ENCODE measurements at places on chromosomes 6 and 20.

DNA sequence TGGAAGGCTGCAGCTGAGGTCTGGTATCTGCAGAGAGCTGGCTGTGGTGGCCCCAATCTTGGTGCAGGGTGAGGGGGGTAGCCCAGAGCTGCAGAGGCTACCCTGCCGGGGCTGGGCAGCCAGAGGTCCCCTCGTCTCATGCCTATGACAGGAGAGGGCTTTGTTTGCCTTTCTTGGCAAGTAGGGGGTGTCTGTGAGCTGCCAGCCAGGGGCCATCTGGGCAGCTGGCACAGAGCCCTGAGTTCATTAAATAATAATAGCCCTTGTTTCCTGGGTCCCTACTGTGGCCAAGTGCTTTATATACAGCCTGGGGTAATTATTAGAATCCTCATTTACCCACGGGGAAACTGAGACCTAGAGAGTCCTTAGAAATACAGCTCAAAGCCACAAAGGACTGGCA lies 66.6 kb downstream of the EZR start:
- no peak for DNase-seq

DNA sequence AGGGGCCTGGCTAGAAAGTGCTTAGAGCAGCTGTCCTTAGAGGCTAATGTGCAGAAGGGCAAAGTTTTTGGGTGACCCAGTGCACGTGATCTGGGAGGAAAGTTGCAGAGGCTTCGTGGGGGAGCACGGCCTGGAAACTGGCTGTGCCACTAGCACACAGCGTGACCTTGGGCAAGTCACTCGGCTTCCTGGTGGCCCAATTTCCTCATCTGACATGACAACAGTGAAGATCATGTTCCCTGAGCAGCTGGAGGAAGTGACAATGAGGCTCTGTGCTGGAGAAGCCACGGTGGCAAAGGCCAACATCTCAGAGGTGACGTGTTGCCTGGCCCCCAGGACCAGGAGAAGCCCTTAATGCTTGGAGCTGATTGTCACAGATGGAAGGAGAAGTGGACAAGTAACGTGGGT lies 99.5 kb downstream of the FOXC1 start:
- DNase-seq: no peak

DNA sequence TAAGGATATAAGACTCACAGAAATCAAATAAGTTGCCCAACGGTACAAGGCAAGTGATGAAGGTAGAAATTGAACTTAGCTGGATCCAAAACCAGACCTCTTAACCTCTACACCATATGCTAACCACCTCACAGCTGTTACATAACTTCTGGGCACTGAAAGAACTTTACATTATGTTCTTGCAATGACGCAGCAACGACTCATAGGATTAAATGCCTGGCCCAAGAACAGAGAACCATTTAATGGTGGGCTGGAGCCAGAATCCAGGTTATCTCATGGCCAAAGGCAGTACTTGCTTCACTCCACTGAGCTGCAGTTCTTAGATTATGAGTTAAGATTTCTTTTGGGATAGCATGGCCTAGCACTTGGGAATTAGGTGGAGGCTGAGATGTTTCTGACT lies 4.4 kb downstream of the TRMT6 start:
- no peak for DNase-seq

DNA sequence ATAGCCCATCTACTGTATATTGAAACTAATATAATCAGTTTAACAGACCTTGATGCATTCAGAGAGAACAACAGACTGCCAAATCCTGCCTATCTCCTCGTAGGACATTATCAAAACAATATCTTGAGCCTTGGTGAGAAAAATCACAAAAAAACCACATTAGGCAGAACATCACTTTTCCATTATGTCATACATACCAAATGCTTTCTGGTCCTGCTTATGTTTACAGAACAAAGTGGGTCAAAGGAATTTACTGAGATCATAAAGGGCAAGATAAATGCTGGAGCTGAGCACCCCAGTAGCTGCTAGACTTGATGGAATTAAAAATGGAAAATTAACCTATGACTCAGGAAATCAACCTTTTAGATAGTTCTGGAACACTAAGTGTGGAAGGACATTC lies 195.3 kb upstream of the KCNK16 start:
- DNase-seq: no peak

DNA sequence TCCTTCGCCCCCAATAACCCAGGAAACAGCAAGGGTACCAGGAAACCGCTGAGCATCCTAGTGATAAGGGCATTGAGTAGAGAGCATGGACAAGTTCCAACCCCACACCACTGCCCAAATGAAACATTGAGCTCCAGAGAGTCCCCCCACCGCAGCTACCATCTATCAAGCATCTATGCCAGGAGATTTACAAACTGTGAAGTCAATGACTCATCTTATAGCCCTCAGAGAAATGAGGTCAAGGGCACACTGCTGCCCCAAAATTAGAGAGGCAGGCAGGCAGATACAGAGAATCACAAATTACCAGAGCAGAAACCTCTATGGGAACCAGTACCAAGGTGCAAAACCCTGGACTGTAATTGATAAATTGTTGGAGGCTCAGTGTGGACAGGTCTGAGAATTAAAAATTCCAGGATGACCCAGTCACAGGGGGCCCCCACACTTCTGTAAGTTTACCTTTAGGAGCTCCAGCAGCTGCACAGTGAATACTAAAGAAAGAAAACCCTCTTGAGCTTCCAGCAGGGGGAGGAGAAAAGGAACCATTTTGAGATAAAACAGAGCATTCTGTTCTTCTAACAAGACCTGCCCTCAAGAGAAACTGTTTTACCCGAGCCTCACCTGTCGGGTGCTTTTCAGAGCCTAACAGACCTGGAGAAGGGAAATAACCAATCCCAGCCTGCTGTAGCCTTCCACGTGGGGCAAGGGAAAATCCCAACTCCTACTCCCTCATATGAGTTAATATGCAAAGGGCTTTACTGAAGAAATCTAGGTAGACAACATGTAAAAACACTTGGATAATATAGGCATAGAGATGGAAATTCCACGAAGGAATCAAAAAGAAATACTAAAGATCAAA lies 118.0 kb upstream of the ARID1B start:
- DNase-seq: no peak

DNA sequence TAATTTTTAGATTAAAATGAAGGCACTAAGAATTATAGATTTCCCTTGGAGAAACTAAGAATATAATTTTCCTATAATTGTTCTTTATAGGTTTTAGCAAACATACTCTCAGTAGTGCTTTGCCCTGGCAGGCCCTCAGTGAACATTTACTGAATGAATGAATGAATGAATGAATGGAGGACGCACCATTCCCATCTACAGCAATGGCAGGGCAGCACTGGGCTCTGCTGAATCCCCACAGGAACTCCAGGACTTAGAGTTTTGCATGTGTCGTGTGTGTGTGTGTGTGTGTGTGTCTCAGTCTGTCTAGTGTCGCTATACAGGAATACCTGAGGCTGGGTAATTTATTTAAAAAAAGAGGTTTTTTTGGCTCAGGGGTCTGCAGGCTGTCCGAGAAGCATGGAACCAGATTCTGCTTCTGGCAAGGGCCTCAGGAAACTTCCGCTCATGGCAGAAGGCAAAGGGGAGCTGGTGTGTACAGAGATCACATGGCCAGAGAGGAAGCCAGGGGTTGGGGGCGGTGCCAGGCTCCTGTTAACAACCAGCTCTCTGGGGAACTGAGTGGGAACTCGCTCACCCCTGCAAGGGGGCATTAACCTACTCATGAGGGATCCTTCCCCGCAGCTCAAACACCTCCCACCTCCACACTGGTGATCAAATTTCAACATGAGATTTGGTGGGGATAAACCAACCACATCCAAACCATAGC lies 20.1 kb downstream of the RNASET2 start:
- no peak for DNase-seq

GRCh38 chr6:144675231-144675861 lies 390.2 kb downstream of the UTRN start:
- no peak for DNase-seq

DNA sequence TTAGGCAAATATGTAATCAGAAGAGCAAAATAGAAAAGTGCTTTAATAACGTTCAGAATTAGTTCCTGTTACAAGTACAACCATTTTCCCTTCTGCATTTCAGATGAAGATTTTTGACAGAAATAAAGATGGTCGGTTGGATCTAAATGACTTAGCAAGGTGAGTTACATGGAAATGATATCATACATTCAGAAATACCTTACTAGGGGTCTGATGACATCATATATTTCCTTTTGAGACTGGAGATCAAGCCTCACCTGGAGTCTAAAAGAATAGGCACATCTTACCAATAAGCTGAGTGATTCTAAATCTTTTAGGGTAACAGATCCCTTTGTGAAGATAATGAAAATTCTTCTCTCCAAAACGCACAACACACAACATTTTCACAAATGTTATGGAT lies 29.8 kb downstream of the SCGN start:
- DNase-seq: no peak

DNA sequence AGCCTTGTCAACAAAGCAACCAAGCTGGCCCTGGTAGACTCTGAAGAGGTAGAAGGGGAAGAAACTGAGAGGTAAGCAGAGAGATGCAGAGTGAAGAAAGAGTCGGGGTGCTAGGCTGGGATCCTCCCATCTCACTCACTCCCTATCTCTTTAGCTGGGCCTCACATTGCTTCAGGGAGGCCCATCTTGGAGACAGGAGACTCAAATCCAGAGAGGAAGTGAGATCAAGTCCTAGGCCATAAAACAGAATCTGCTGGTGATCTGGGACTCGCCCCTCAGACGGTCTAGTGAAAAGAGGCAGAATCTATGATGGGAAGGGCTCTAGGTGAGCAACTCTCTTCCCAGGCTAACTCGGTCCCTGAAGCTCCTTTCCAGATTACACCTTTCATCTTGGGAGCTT lies 659 bp upstream of the GUCA1B start:
- DNase-seq: no peak

DNA sequence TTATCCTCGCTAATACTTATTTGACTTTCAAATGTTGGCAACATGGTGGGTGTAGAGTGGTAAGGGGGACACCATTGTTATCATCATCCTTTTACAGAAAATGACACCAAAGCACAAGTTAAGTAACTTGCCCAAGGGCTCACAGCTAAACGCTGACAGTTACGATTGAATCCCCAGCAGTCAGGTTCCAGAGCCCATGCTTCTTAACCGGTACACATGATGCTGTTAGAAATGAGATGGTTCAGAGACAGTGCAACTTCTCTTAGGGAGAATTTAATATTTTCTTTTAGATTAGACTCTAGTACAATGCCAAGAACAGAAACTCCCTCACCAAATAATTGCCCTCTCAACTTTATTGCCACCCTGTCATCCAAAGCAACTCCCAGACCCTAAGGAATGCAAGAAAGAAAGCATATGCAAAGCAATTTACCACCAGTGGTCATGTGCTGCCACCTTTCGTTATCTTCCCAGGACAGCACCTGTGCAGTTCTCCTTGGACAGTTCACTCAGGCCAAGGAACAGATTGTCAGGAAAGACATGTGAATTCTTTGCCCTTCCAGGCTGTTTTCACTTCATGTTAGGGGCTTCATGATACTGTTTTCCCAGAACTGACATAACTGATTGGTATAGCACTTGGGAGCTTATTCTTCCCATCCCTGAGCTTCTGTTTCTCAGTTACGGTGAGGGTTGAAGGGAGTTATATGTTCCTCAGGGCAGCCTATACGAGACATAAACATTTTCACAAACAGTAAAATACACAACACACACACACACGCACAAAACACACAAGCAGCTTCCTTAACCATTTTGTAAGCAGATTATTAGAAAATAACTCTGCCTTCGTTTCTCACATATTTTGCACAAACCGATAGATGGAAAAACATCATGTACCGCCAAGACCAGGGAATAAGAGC lies 5.1 kb downstream of the HLA-DMA start:
- no peak for DNase-seq

DNA sequence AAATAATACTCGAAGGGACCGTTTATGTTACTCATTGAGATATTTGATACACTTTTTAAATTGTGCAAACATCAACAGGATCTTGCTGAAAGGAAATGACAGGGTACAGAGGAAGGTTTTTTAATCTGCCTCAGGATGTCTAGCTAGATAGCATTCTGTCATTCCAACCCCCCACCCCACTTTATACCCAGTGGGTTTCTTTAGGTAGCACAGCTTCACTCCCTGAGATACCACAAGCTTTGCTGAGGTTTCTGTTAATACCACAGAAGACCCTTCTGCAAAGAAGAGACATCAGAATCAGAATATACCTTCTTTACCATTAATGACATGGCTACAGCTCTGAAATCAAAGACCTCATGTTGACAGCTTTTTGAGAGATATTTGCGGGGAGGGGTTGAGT lies 1.3 kb downstream of the PHACTR2 start:
- DNase-seq: no peak

GRCh38 chr6:169641461-169642085 lies 60.3 kb downstream of the WDR27 start:
- DNase-seq: no peak

DNA sequence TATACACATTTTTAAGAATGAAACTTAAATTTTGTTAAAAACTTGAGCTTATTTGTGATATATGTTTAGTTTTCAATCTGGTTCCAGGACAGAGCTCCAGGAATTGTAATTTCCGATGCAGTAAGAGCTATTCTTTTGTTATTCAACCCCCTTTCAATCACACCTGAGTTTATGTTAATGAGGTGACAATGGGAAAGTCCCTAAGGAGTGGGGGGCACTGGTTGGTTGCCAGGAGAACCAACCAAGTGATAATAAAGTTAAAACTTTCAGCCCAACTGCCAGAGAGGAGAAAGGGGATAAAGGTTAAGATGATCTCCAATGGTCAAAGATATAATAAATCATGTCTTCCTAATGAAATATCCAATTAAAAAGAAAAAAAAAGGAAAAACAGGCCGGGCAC lies 19.8 kb downstream of the MDN1 start:
- no peak for DNase-seq

DNA sequence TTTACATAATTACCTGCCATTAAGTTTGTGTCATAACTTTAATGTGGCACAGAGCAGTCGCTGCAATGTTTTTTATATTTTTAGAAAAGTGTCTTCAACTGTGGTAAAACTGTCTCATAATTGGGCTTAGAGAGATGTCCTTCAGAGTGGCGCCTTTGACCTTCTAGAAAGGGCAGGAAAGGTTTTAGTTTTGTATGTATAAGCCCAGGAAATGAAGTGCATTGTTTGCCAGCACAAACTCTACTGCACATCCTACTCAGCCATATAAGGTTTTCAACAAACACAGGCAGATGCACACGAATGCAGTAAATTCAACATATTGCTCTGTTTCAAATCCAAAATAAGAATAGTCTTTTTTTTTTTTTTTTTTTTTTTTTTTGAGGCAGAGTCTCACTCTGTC lies 201.4 kb downstream of the ALDH8A1 start:
- DNase-seq: no peak

GRCh38 chr6:25405442-25405841 lies 126.3 kb downstream of the CARMIL1 start:
- DNase-seq: no peak

- DNase-seq: no peak
These were observed 300.7 kb downstream of the CLIC5 start for GRCh38 chr6:45714741-45715507.

DNA sequence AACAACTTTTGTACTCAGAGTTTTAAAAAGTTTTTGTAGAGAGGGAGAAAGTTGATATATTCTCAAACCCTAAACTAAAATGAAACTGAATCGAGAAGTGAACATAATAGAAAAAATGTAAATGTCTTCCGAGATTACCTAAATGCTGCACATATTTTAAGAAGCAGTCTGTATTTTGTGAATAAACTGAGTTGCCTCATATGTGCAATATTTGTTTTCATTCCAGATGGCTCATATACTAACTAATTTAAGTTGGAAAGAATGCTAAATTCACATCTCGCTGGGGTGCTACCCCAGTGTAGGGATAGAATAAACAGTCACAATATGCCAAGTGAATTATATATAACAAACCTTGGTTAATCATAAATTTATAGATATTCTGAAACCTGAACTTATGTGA lies 285.9 kb upstream of the THEMIS start:
- DNase-seq: no peak

All from bone marrow (tissue), 2 donors.